Pancreas (tissue), 10 donors: ENCODE measurements at places on chromosomes 12 and 14.

GRCh38 chr12:13670285-13670866, 311.0 kb downstream of the GRIN2B start:
- DNase-seq: no peak

- DNase-seq: no peak
Observed at GRCh38 chr12:89366676-89367364, 14.5 kb upstream of the DUSP6 start.

- no peak for DNase-seq
Observed at GRCh38 chr12:108582978-108583770, 14.7 kb downstream of the TMEM119 start.

DNA sequence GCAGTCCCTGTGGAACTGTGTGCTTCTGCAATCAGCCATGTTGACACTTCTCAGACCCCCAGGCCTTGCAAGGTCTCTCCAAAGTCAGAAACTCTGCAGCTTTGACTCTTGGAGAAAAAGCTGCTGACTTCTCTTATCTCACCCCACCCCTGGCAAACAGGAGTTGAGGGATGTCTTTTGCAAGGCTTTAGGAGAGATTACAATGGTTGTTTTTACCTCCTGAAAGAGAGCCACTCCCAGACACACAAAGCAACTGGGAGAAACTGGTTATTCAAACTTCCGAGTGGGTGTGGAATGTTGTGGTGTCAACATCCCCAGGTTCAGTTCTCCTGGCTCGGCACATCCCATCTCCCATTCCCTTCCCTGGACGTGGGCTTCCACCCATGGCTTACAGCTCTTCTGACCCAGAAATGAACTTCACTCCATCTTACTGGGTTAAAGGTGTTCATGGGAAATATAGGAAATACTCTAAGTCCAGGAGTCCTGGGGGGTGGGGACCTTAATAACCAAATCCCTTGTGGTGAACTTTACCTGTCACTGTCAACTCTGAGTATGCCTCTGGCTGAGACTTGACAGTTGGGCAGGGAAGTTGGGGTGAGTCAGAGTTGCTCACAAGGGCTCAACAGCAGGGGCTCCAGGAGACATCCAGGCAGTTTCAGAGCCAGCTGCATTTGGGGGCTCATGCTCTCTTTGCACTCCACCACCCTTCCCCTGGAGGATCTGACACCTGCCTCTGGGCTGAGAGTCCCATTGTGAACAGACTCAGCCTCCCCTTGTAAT, 41.9 kb downstream of the CCDC177 start:
- no peak for DNase-seq

GRCh38 chr12:120846721-120847120, 57.4 kb downstream of the SPPL3 start:
- no peak for DNase-seq

DNA sequence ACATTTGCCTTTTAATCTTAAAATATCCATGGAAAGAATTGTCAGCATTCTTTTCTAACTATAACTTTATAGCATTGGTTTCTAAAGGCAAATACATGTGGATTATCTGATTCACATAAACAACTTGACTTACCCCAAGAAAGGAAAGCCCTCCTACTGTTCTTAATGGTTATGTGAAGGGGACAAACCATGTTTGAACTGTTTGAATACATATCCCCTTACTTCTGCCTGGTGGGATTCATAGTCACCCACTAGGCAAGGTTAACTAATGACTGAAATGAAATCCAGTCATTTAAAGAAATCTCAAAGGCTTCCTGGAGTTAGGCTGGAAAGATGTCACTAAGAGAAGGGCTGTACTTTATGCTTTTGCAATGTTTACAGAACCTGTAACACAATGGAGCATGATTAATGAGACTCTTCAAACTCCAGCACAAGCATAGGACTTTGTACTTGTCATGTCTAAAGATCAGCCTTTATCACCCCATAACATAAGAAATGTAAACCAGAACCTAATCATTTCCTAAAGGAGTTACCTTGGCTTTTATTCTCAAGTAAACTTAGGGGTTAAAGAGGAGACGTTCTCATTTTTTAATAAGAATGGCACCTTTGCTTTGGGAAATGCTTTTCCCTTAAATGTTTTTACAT, 10.2 kb upstream of the FLRT2 start:
- no peak for DNase-seq

GRCh38 chr12:108745641-108746040, 14.3 kb upstream of the CORO1C start:
- DNase-seq: no peak

GRCh38 chr12:121214166-121214777, 4.3 kb downstream of the P2RX4 start:
- no peak for DNase-seq

GRCh38 chr12:7608184-7608911, 57.4 kb downstream of the APOBEC1 start:
- DNase-seq: no peak

DNA sequence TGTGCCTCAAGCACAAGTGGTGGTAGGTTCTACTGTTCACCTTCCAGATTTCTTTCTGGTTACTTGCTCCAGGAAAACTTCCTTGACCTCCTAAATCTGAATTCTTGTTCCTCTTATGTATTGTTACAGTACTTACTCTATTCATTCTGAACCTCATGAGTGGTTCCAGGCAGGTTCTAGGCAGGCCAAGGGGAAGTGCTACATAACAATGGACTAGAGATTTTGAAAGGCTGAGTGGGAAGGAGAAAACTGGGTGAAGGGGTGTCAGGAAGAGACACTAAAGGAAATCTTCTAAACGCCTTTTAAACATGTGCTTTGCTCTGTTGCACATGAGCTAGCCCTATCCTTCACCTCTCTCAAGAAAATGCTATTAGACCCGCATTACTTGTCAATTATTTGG, 1.6 kb downstream of the YARS2 start:
- no peak for DNase-seq

DNA sequence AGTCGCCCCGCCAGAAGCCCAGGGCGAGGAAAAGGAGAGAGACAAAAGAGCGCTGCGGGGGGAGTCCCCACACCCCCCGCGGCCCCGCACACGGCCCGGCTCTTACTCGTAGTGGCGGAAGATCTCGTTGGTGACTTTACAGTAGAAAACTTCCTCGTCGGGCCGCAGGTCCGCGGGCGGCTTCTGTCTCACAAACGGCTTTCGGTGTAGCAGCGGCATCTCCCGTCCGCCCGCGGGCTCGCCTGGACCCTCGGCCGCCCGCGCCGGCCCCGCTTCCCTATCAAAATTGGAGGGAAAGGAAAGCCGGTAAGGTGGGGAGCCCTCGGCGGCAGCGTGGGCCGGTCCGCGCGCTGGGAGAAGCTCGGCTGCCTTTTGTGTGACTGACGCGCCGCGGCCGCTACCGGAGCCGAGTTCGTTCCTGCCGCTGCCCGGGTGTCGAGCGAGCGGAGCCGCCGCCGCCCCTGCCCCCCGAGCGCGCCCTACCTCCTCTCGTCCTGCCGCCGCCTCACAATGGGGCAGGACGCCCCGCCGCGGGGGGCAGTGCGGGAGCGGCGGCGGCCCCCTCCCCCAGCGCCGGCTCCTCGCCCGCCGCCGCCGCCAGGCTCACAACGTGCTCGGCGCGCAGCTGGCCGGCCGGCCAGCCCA, 652 bp downstream of the BAZ1A start:
- DNase-seq: peak; percentile 48

DNA sequence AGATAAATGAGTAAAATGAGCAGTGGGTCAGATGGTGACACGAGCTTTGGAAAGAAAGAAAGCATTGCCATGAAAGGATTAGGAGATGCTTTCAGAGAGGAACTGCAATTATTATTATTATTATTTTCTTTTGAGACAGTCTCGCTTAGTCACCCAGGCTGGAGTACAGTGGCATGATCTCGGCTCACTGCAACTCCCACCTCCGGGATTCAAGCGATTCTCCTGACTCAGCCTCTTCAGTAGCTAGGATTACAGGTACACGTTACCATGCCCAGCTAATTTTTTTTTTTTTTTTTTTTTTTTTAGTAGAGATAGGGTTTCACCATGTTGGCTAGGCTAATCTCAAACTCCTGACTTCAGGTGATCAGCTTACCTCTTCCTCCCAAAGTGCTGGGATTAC, 77.4 kb downstream of the ST8SIA1 start:
- no peak for DNase-seq

- DNase-seq: no peak
Observed at GRCh38 chr12:104371043-104371870, 67.7 kb downstream of the EID3 start.

- DNase-seq: no peak
Observed at GRCh38 chr12:111143271-111143670, 222.9 kb upstream of the MYL2 start.

- DNase-seq: no peak
Observed at GRCh38 chr14:86673523-86673969, 1143.6 kb downstream of the FLRT2 start.

GRCh38 chr12:131455581-131456110, 255.2 kb upstream of the SFSWAP start:
- no peak for DNase-seq
